ENCODE measurements at places on chromosomes 7 and 10.

GRCh38 chr10:66799474-66799873 lies 126.4 kb upstream of the LRRTM3 start:
- no peak for DNase-seq

- DNase-seq = no peak
These were observed 19.5 kb downstream of the RAMP3 start for GRCh38 chr7:45176886-45177731.

- DNase-seq = no peak
These were observed 121.8 kb upstream of the HPS1 start for GRCh38 chr10:98568551-98568950.

GRCh38 chr10:82737549-82737948 lies 862.6 kb downstream of the NRG3 start:
- DNase-seq = no peak

- no peak for DNase-seq
These were observed 54.5 kb downstream of the JAKMIP3 start for GRCh38 chr10:132120200-132120599.

- no peak for DNase-seq
These were observed 28.0 kb downstream of the GRK5 start for GRCh38 chr10:119235356-119235755.

GRCh38 chr7:99472561-99473314 lies at the start of gene ZNF789:
Gene ZNF789 (plus strand): TSS chr7:99472890. CDS start chr7:99476457, 3,567 bp downstream.
- DNase-seq = peak; percentile 96

- DNase-seq = peak; percentile 93
These were observed 4.3 kb upstream of the ANKRD61 start for GRCh38 chr7:6026820-6027311.

- no peak for DNase-seq
These were observed 335.6 kb downstream of the ADK start for GRCh38 chr10:74486659-74487058.

- no peak for DNase-seq
These were observed 377.2 kb downstream of the PARD3 start for GRCh38 chr10:34437906-34438305.

DNA sequence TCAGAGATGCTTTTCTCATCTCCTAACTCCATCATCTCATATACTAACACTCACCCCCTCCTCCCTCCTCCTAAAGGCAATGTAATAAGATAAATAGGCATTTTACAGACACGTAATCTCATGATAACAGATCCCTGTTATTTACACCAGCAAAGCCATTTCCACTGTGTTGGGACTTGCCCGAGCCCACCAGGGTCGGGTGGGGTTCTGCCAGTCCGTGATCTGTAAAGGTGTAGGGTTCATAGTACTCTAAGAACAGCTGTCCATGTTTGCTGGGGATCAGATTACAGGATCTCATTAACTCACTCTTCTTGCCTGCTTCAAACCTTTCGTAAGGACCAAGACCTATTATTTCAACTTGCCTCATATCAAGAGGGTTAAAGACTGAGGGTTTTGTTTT lies 172.4 kb downstream of the FZD1 start:
- DNase-seq = no peak

GRCh38 chr7:70116867-70117266 lies 518.6 kb downstream of the AUTS2 start:
- no peak for DNase-seq

DNA sequence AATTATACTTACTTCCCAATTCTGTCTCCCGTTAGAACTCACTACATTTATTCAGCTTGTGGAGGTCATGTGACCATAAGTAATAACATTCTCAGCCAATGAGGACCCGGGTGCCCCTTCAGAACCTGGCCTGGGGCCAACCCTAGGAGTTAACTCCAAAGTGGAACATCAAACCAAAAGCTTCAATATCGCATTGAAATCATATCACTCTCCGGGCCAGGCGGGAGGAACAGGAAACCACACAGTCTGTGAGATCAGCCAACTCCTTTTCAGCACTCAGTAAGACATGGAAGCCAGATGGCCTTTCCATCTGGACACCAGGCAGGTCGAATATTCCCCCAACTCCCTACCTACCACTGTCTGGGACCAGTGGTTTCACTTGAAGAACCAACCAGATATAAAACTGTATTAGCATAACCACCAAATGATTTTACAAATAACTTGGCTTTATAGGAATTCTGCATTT lies 5.5 kb downstream of the CREB3L2 start:
- DNase-seq = peak; percentile 43

DNA sequence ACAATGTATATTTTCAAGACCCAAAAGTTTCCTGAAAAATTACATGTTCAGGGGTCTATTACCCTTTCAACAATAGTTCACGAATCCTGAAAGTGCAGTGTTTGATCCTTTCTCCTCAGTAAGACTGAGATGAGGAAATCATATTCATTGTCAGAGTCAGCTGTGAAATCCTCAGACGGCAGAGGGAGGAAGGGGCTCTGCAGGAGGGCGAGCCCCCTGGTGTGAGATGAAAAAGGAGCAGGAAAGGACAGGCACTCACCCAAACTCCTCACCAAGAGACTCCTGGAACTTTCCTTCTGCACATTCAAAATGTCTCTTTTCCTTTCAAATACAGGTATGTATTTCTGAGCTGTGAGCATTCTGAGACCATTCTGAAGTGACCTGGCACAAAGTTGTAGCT lies 150.3 kb upstream of the HABP2 start:
- no peak for DNase-seq

DNA sequence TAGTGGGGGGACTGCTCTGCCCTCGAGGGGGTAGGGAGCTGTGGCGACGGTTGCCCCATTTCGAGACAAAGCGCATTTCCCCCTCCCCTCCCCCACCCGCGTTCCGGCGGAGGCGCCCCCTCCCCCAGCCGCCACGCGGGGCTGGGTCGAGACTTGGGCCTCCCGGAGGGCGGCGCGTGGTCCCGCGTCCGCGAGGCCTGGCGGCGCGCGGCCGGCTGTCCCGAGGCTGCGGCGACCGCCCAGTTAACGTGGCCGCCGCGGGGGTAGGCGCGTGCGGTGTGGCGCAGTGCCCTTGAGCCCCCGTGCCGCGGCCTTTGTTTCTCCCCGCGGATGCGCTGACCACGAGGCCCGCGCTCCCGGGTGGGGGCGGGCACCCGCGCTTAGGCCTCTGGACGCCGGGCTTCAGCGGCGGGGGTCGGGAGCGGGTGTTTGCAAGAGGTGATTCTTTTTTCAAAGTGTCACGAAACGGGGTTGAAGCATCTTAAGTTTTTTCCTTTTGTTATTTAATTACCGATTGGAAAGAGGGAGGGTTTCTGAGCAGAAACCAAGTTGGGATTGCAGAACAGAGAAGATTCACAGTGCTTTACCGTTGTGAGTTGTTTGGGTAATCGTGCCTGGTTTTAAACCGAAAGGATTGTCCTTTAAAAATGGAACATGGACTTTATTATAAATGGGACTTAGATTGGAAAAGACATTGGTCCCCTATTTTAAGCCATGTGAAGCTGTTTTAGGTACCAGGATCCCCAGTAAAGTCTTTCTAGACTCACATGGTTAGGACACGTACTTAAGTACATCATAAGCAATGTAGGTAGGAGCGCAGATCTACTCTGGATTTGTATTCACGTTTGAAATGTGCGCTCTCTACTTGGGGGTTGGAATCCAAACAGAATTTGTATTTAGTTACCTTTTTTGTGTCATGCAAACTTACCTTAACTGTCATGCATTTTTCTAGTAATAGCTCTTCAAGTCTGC lies 760 bp downstream of the CBX3 start:
- DNase-seq = peak; percentile 40

DNA sequence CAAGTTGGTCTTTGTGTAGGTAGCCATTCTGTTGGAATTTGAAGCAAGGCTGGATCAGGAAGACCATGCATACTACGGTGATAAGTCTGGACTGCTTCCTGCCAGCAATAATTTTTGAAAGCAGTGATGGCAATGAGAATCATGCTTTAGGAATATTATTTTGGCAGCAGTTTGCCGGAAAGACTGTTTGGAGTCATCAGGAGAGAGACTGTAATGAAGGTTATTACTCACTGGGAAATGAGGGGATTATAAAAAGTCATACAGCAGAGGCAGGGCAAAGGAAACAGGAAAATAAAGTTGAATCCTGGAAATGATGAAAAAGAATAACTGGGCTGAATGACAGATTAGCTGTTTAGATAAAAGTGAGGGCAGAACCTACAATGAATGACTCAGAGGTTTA lies 1136.8 kb upstream of the AUTS2 start:
- DNase-seq = no peak

DNA sequence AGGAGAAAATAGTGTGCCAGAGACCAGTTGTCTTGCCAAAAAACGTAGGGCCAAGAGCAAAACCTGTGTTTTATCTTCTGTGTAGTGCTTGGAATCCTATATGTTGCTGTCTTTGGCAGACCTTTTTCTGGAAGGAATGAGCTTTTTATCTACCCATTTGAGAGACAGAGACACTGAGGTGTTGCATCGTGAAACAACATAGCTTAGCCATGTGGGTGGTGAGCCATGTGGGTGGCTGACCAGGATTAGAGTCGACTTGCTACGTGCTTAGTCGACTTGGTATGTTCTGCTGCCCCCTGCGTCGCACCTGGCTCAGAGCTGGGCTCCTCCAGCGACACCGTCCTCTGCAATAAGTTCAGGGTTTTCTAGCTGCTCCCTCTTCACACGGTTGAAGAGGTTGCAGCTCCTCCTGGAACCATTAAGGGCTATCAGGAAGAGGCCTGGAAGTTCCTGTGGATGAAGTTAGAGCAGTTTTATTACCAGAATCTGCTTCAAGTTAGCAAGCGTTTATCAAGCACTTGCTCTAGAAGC lies 175.8 kb downstream of the SH2D4B start:
- no peak for DNase-seq

DNA sequence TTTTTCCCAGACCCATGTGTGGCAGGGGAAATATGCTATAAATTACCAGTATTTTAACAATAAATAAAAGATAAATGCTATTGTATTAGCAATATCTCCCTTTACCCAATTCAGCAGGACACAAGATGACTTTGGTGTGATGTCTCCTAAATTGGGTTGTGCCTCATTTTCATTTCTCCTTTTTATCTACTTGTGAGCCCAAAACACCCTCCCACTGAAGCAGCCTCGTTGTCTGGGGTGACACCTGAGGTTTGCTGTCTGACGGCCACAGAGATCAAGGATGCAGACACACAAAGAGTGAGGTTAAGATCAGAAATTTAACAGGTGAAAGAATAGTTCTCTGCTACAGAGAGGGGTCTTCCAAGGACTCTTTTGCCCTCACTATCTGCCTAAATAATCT lies 27.1 kb upstream of the CC2D2B start:
- DNase-seq = no peak

- peak; percentile 95 for DNase-seq
These were observed 12.7 kb upstream of the MACC1 start for GRCh38 chr7:20229646-20230500.

DNA sequence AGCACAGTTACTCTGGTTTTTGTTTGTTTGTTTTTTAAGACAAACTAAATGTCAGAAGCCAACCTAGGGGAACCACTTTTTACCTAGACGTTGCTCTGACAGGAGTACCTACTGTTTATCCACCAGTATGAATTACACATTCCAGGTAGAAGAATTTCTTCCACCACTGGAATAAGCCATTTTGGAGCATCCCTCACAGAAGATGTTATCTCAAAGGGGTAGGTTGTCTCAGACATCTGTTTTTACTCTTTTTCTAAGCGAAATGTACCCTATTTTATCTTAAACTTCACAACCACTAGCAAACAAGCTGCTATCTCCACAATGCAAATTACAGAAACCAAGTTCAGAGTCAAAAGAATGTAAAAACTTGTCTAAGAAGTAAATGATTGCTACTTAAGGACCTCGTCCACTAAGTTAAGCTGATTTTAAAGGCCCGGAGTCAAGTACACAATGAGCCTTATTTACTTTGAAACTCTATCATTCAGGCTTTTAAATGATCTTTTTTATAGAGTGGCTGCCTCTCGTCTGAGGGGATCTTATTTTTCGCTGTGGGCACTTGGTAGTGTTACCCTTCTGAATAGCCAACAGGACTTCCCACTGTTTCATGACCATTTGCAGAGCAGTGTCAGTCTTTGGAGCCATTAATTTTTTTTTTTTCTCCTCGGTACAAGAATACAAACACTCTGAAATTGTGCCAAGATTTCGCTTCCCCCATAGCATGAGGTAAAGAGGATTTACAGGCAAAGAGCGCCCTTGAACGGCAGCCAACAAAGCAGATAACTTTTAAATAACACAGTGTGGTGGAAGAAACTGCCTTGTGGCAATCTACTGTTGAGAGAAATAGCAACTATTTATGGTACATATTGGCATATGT lies 15.7 kb upstream of the ARMC3 start:
- no peak for DNase-seq

DNA sequence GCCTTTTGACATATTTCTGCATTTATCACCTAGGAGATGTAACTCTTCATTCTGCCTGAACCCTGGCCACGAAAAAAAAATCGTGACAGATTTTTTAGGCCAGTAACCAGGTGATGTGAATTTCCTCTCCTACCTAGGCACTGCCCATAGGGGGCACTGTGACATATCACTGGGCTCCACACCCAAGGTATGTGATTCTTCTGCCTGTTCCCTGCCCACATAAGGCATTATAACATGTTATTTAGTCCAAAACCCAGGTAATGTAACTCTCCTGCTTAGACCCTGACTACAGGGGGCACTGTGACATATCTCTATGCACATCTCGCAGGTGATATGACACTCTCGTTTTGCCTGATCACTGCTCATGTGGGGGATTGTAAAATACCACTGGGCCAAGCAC lies 29.5 kb upstream of the ZNF107 start:
- DNase-seq = no peak

DNA sequence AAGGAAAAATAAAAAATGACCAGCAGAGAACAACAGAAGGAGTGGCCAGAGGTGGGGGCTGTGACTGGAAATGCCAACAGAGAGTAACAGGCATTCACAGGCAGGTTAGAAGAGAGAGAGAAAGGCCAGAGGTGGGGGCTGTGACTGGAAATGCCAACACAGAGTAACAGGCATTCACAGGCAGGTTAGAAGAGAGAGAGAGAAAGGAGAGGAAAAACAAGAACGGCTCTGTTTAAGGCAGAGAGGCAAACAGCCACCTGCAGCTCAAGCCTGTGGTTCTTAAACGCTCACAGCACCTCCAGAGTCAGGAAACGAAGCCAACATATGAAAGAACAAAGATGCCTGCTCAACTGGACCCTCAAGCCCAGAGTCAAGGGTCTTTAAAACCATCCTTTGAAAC lies 39.5 kb upstream of the DGKI start:
- DNase-seq = no peak

- no peak for DNase-seq
These were observed 13.1 kb downstream of the DPYSL4 start for GRCh38 chr10:132199854-132200311.

GRCh38 chr7:98945852-98946251 lies 67.5 kb downstream of the TRRAP start:
- no peak for DNase-seq

GRCh38 chr10:14611968-14612693 lies 162.6 kb downstream of the FAM107B start:
- no peak for DNase-seq

DNA sequence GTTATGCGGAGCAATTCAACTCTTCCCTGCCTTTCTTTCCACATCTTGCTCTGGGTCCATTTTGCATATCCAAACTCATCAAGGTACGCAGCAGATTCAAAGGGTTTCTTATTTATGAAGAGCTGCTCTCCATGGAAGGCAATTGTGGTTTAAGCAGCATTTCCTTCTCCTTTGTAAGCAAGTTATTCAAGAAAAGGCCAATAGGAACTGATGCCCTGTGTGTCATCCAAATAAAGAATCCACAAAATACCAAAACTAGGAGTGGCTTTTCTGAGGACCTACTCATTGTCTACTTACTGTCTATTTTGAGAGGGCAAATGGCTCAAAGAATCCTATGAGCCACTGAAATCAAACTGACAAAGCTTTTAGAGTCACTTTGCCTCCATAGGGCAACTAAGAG lies 253.1 kb downstream of the PTEN start:
- DNase-seq = peak; percentile 47

GRCh38 chr10:124509880-124510632 lies 48.4 kb downstream of the LHPP start:
- DNase-seq = no peak

GRCh38 chr10:110115784-110116520 lies 91.5 kb upstream of the MXI1 start:
- no peak for DNase-seq
